Endothelial cell (in vitro differentiated cells): ENCODE measurements at places on chromosomes 5 and 9. TPM values are rescaled to one million over a fixed set of nuclear protein-coding genes. Genes with fewer than 3 reads are reported as not detected.
A peak's percentile ranks its signal among the peaks of the same experiment; 100 is the strongest.

FOXD1 gene
- 0.33 TPM for total RNA-seq

GRCh38 chr9:133759946-133760345 lies 21.8 kb upstream of the SARDH start:
- DNase-seq: no peak

DNA sequence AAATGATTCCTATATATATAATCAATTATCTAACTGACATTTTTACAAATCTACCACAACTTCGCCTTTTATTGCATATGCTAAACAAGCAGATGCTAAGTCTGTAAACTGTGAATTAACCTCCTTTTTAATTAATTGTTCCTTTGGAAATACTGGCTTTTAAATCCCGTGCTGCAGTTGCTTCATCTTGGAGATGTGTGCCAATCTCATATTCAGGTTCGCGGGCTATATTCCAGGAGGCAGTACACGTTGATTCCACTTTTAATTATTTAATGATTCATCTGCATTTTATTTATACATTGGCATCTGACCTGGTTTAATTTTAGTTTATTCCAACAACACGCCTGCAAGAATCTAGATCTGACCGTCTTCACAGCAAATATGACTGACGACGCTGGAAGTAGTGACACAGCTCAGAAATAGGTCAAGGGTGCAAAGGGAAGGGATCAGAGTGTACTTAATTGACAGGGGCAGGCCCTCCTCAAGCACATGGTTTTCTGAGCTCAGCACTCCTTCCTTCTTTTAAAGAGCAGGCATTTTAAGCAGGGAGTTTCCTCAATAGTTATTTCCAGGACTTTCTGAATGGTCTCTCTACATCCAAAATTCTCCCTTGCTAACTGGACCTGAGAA lies 125.2 kb downstream of the GLIS3 start:
- DNase-seq: no peak

- DNase-seq: no peak
These were observed 42.4 kb upstream of the PHYKPL start for GRCh38 chr5:178274781-178275537.

PRR16 gene
- total RNA-seq: not detected

DNA sequence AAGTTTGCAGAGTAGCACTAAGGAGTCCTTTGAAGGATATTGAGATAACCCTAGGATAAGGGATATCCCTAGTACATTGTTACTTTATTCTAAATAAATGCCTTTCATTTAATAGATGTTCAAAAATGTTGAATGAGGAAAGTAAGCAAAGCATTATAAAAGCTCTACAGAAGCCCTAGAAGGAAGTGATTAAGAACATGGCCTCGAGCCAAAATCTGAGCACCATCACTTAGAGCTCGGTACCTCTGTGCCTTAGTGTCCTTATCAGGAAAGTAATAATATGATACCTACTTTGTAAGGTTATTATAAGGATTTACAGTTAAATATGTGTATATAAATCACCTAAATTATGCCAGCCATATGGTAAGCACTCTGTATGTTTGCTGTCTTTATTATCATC lies 242.6 kb downstream of the KIAA0825 start:
- DNase-seq: no peak

GRCh38 chr5:172821340-172821985 lies 12.6 kb upstream of the ERGIC1 start:
- DNase-seq: no peak

GRCh38 chr5:97141031-97141430 lies 1.4 kb downstream of the LIX1 start:
- DNase-seq: no peak

DNA sequence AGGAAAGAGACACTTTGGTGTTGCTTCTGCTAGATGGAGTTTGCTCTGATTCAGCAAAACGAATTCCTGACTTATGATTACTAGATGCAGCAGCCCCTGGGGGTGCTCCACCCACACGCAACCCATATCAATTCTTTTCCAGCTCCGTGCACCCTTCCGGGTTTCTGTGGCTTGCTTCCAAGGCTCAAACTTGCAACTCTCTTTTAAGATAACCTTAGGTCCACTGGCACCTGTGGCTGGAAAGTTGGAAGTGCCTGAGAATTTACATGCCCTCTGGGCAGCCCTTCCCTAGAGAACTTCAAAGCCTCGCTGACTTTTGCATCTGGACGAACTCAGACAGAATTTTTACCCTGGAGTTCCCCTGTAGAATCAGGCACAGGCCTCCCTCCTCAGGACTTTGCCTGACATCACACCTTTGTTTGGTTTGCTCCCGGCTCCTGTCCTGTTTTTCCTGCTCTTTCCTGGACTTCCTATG lies 224.9 kb downstream of the SNX18 start:
- DNase-seq: peak; percentile 14

- DNase-seq: no peak
These were observed 63.2 kb downstream of the PRR16 start for GRCh38 chr5:120527251-120527650.

GRCh38 chr5:5018578-5018970 lies 121.6 kb upstream of the ADAMTS16 start:
- no peak for DNase-seq

GRCh38 chr9:4842213-4842612 lies 49.5 kb downstream of the RCL1 start:
- no peak for DNase-seq
